Naive thymus-derived CD4-positive, alpha-beta T cell (primary cell): ENCODE measurements at places on chromosomes 3 and 15. TPM values are rescaled to one million over a fixed set of nuclear protein-coding genes. Genes with fewer than 3 reads are reported as not detected.

The TMCC1 gene
- 36.5 TPM for total RNA-seq

The PXYLP1 gene
- total RNA-seq = 20.5 TPM

DNA sequence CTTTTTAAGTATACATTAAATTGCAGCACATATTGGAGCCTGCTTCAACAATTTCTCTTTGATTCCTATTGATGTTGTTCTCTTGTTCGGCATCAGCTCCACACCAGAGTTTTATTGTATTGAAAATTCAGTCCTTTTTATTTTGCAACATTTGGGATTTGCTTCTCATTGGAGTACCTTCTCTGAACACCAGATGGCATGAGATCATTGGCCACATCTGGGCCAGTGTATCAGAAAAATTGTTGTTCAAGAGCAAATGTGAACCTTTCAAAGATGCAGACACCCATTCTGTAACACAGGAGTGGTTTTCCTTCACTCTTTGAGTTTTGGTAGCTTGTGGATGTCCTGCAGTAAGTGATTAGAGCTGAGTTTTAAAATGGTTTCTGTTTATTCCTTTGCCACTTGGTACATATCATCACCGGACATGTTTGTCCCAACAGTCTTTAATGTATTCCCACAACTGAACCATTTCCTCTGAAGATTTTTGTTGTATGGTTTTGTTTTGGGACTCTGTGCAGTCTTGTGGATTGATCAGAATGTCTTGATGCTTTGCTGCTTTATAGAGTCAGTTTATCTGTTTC, 96.1 kb downstream of the MCTP2 start:
- DNase-seq = no peak

The GPR87 gene
- total RNA-seq = not detected
